HCT116 (cell line): ENCODE measurements at places on chromosomes 3 and 15. TPM values are rescaled to one million over a fixed set of nuclear protein-coding genes. Genes with fewer than 3 reads are reported as not detected.

The IL17RB gene
- total RNA-seq: 8.3 TPM

The NANOGP8 gene
- total RNA-seq: not detected

The IP6K2 gene
- 89.5 TPM for total RNA-seq

The B3GNT5 gene
- total RNA-seq: 25.3 TPM

The FAM3D gene
- total RNA-seq: 0.32 TPM

The CCDC39 gene
- not detected for total RNA-seq

The NTRK3 gene
- not detected for total RNA-seq

The SLC9A9 gene
- 0.20 TPM for total RNA-seq

The GADL1 gene
- not detected for total RNA-seq
